ENCODE measurements at places on chromosomes 11 and 22.

DNA sequence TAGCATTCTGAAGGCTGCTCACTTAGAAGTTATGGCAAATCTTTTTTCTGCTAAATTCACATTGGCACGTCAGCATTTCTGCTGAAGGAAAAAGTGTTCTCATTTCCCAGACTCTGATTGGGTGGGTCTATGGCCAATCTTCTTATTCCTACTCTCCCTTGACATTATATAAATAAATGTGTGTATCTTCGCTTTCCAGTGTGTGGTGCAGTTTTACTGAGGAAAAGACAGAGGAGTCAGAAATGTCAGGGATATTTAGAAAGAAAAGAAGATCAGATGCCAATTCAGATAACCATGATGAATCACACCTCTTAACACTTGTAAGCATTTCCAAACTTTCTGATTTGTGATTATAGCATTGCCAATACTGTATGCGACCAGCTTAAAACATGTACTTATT is 3.2 kb upstream of the BDNF start:
- no peak for DNase-seq

- DNase-seq: no peak
These were observed 120.3 kb upstream of the ZC3H12C start for GRCh38 chr11:109972939-109973338.

GRCh38 chr11:110878513-110878912 is 166.3 kb upstream of the ARHGAP20 start:
- no peak for DNase-seq

GRCh38 chr22:36493690-36494110 is 12.3 kb upstream of the TXN2 start:
- DNase-seq: no peak

Data from left kidney (tissue), 8 donors.